NCI-H2081 (cell line): ENCODE measurements at places on chromosomes 7 and 10.

DNA sequence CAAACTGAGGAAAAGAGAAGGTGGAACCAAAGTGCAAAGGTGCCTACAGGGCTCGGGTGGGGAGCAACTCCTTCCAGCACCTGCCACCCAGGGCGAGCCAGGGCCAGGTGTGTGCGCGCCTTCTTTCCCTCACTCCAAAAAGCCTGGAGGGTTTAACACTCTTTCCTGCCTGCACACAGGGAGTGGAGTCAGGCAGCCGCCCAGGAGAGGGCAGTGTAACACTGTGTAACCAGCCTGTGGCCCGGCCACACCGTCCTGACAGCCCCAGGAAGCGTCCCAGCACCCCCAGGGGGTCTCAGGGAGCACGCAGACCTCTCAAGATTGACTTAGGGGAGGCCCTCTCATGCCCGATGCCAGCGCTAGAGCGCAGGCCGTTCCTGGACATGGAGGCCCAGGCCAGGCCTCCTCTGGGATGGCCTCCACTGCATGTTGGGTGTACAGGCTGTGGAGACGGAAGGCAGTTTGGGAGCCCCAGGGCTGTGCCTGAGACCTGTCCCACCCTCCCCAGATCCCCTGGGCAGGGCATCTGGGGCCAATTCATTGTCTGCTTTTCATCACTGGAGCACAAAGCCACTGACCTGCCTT, 13.4 kb downstream of the BRI3 start:
- DNase-seq, result peak; percentile 89

DNA sequence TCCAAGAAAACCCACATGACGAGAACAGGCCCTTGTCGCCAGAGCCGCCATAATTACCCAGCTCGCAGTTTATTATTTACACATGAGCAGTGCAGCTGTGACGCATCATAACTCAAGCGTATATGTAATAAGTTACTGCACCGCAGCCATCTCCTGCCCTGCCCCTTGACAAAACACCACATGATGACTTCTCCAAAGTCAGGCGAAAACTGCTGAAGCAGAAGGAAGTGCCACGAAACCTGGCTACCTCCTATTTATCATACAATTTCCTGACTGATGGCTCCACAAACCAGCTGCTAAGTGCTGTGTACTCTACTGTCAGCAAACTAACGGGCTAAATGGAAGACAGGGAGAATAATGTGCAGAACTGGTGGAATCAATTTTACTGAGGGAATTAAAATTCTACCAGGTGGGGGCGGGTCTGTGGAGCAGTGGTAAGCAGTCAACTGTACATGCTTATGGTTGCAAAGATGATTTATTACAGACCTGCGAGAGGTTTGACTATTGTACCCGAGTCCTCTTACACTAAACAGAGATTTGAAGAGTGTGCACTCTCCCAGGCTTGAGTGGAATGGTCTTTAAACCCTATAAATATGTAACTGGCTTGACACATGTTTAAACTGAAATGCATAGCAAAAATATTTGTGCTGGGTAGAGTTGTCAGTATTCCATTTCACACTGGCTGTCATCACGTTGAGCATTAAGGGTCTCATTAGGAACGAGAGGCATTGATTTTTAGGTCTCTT, 156.0 kb downstream of the GLI3 start:
- no peak for DNase-seq

- no peak for DNase-seq
These were observed 13.2 kb downstream of the BAMBI start for GRCh38 chr10:28690545-28690944.

- no peak for DNase-seq
These were observed 123.6 kb upstream of the NOBOX start for GRCh38 chr7:144527051-144527471.

DNA sequence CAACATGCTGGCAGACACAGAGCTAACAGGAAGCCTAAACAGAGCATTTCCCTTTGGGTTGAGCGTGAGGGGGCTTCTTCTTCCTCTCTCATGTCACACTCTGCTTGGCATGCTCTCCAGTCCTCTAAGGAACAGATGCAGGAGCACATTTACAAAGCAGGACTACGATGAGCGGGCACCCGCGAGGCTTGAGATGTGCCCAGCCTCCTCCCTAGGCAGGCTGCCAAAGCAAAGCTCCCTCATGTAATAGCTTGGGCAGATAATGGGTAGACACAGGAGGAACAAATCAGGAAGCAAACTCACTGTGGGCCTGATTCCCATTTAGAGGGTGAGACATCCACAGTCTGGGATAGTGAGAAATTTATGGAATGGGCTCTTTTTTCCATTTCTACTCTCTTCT, 519.1 kb downstream of the NRG3 start:
- peak; percentile 29 for DNase-seq
